ENCODE measurements at places on chromosomes 4 and X. TPM values are rescaled to one million over a fixed set of nuclear protein-coding genes. Genes with fewer than 3 reads are reported as not detected.

The PSMD10 gene
- total RNA-seq = 23.3 TPM

The IBSP gene
- not detected for total RNA-seq

The WAS gene
- 17.8 TPM for total RNA-seq

- DNase-seq = no peak
Observed at GRCh38 chr4:37434469-37434868, 189.9 kb downstream of the NWD2 start.

- DNase-seq = no peak
Observed at GRCh38 chr4:53782458-53782845, 191.2 kb upstream of the LNX1 start.

The NXF2 gene
- total RNA-seq = not detected
